ENCODE measurements at places on chromosomes 4 and X. TPM values are rescaled to one million over a fixed set of nuclear protein-coding genes. Genes with fewer than 3 reads are reported as not detected.
A peak's percentile ranks its signal among the peaks of the same experiment; 100 is the strongest.

GRCh38 chr4:173194157-173194556 is 25.5 kb downstream of the GALNT7 start:
- DNase-seq: no peak

DNA sequence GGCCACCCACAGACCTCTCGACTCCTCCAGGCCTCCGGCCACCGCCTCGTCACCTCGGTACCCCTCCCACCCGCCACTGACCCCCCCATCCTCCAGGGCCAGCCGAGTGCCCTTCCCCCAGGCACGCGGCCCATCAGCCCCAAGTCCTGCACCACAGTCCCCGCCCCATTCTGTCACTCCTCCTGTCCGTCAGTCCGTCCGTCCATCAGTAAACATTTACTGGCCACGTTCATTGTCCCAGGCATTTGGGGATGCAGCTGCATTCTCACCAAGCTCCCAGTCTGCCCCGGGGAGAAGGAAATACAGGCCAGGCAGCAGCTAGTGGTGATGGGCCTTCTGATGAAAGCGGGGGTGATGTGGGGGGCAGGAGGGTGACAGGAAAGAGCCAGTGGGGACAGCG is 35.3 kb upstream of the FGFR3 start:
- DNase-seq: no peak

GRCh38 chr4:77854431-77855111 is 8.1 kb upstream of the MRPL1 start:
- DNase-seq: no peak

DNA sequence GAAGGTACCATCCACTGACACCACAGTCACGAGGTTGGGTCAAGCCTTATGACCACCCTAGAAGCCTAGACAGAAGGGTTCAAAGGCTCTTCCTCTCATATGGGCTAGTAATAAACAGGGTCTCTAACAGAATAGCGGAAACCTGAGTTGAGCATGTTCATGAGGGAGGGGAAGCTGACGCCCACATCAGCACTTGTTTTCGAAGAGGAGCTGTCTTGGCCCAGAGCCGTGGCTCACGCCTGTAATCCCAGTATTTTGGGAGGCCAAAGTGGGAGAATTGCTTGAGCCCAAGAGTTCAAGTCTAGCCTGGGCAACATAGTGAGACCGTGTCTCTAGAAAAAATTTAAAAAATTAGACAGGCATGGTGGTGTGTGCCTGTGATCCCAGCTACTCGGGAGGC is 21.5 kb upstream of the TMSB4X start:
- no peak for DNase-seq

DNA sequence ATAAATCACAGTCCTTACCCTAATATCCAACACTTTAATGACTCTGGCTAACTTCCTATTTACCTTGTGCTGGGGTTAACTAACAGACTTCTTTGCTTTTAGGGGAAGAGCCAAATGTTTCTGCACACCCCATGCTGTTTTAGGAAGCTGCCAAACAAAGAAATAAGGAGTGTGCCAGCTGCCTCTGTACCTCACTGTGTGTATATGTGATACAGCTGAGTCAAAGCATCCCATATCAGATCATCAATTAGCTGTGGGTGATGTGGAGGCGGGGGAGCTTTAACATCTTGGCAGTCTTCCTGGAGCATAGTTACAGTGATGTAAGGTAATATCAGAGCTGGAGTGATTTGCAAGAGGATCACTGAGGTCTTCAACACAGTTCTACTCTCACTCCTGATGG is 95.4 kb downstream of the COL25A1 start:
- peak; percentile 80 for DNase-seq

DNA sequence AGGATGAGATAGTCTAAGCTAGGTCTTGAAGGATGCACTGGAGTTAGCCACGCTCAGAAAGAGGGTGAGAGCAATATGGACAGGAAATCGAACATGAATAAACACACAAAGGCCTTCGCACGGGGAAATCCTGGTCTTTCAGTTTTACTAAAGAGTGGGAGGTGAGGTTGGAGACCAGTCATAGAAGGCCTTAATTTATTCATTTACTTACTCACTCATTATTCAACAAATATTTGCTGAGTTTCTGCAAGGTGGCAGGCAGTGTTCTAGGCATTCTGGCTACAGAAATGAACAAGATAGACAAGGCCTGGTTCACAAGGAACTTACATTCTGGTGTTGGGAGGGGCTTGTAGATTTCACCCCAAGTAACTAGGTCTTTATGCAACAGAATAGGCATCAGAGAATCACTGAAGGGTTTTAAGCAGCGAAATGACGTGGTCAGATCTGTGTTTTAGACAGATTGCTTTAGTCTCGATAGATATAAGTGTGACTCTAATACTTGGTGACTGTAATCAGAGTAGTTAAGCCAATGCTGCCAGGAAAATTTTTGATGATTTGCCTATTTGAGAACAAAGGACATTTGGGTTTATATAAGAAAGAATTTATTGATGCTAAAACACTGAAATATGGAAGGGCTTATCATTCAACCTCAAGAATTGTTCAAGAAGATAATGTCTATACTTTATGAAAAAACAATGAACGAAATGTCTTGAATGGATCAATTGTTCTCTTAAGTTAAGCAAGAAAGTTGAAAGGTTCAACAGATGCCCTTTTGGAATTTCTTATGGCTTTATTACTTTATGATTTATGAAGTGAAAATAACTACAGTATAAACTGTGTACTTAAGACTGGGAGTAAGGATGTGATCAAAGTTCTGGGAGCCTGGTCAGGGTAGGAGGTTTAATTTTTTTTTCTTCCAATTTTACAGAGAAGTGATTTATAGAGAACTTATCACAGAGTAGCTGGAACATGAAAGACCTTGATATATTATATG is 184.4 kb upstream of the CASK start:
- no peak for DNase-seq

DNA sequence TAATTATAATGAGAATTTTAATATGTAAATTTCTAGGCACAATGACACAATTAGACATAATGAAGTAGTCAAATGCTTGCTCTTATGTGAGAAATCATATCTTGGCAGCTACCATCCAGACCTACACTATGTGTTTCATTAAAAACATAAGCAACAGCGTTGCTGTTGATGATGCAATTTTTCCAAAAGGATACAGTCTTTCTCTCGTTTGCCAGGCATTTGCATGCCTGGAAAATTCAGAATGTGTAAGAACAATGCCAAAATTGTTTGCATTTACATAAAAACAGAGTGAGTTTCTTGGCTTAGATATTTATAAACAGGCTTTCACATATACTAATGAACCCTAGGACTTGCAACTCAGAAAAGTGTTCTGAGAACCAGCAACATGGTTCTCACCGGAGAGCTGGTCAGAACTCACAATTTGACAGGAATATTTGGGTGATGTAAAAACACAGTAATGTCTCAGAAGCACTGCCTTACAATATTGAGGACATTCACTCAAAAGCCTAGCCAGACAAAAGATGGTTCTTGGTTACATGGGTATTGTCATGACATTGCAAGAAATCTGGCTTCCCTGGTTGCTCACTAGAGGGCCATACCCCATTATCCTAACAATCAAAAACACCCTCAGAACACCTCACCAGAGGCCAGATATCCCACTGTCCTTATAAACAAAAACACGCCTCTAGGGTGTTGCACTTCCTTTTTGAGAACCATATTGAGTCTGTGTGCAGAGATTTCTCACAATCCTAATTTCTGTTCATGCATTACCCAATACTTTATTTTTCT is 1029.0 kb upstream of the AGA start:
- DNase-seq: no peak

- DNase-seq: no peak
These were observed 1.1 kb upstream of the CD38 start for GRCh38 chr4:15776871-15777648.

DNA sequence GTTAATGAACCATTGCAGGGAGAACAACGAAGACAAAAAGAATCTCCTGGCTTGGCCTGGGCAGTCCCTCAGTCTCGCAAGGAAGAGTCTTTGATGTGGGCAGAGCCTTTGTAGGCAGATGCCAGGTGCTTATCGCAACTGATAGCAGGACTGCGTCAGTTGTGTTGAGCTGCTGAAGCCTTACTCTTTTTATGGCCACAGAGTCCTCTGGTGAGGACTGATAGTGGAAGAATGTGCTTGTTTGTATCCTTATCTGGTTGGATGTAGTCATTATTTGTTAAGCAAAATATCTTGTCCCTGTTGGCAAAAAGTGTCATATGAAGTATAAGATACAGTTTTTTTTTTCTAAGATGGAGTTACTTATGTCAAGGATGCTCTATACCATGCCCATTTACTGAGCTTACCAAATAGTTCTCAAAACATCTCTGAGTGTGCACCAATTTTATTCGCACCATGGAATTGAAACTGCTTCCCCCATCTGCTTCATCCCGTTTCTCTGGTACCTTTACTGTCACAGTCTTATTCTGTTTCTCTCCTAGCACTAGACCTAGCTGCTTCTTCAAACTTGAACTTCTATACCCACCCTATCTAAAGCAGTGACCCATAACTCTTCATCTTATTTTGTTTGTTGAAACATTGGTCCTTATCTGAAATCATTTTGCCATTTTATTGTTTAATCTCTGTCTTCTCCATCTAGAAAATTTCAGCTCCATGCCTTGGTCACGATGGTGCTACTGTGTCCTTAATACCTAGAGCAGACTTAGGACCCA is 47.0 kb upstream of the SPRY1 start:
- DNase-seq: no peak

DNA sequence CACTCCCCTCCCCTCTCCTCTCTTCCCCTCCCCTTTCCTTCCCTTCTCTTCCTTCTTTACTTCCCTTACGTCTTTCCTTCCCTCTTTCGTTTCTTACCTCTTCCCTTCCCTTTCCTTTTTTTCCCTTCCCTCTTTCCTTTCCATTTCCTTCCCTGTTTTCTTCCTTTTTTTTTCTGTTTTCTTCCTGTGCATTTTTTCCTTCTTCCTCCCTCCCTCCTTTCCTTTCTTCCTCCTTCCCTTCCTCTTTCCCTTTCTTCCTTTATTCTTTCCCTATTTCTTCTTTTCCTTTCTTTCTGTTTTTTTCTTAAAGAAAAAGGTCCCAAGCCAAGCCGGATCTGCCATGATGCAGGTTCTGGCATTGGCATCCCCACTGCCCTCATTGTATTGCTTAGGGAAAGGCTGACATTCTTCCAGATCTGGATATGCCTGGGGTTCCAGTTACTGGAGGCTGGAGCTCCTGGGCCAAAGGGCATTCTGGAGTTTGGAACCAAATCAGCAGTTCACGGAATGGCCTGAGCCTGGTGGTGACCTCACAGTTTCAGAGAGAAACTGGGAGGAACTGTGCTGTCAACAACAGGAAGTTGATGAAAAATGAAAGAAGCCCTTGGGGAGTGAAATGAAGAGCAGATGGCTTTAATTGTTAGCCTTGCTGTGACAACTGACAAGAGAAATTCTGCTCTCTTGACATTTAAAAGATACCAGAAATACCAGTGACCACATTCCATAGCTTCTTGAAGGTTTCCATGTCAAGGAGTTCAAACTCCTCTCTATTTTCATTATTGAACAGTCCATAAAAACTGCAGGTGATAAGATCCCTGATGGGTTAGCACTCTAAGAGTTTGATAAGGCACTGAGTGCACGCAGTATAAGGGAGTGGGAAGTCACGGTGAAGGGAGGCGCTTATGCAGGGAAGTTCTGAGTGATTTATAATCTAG is 622.1 kb downstream of the SPRY1 start:
- peak; percentile 48 for DNase-seq

DNA sequence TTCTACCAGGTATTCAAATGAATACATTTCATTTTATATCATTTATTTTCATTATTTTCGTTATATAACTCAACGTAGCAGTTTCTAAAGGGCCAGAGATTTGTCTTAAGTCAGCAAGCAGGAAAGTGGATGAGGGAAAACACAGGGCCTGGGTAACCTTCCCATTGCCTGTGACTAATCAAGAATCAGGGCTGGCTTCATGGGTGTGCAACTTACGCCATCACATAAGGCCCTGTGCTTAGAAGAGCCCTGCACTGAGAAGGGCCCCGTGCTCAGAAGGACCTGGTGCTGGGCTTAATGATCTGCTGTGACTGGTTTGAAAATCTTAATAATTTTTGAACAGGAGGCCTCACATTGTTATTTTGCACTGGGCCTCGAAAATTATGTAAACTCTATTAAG is 65.4 kb upstream of the FAM9C start:
- DNase-seq: no peak

GRCh38 chr4:76703123-76703490 is 194.8 kb downstream of the SOWAHB start:
- no peak for DNase-seq

DNA sequence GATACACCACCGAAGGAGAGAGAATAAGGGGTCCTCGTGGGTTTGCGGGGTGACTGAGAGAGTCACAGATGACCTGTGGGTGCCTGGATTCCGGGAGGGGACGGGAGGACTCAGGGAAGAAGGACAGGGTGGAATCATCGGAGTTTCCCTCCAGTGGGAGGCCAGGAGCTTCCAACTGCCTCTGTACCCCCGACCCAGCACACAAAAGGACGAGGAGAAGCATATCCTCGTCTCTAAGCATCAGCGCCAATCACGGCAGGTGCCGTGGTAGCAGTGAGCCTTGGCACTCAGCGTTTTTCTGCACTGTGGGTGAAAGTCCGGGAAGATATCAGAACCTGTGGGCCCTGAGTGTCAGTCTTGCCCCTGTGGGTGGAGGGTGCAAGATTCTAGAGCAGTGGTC is 62.0 kb downstream of the ASMT start:
- no peak for DNase-seq

DNA sequence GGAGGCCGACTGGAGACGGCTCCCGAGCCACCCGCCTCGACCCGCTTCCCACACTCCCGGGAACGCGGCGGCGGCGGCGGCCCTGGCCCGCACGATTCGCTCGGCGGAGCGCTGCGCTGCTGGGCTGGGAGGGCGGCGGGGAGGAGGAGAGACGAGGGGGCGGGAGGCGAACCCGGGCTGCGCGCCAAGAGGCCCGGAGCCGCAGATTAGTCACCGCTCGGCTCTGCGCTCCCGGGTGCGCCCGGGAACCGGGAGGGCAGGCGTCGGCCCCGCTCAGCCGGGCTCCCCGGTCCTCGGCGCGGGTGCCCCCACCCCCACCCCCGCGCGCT is 11.2 kb upstream of the BCOR start:
- peak; percentile 64 for DNase-seq

DNA sequence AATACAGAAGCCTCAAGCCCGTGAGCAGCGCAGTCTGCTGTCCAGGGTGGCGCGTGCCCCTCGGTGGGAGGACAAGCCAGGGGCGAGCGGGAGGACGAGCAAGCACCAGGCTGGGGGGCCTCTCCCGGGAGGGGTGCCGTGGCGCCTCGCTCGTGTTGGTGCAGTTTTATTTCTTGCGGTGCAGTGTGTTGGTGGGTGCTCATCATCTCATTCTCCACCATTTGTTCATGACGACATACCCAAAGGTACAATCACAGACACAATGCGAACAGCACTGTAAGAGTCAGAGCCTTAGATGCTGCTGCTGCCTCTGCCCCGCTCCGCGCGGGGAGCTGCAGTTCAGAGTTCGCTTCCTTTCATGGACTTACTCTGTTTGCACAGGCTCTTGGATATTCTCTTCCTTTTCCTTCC is 30.3 kb downstream of the RGS12 start:
- DNase-seq: no peak

GRCh38 chr4:32400870-32401269 is 1680.7 kb downstream of the PCDH7 start:
- DNase-seq: no peak

The LRIT3 gene
- total RNA-seq: 0.25 TPM

The BEX5 gene
- total RNA-seq: 9.5 TPM

The SPATA4 gene
- 1.2 TPM for total RNA-seq

Data from kidney (tissue), 22 donors.